Stimulated activated CD8-positive, alpha-beta memory T cell treated with anti-CD3 and anti-CD28 coated beads, Interleukin-7, amount 100 ng/mL, for 1 hour (primary cell): ENCODE measurements at places on chromosomes 2 and 18.
A peak's percentile ranks its signal among the peaks of the same experiment; 100 is the strongest.

- no peak for DNase-seq
Measured at GRCh38 chr2:80073134-80073561, 231.4 kb downstream of the LRRTM1 start.

- DNase-seq = no peak
Measured at GRCh38 chr2:170932166-170932565, 3.1 kb downstream of the GORASP2 start.

DNA sequence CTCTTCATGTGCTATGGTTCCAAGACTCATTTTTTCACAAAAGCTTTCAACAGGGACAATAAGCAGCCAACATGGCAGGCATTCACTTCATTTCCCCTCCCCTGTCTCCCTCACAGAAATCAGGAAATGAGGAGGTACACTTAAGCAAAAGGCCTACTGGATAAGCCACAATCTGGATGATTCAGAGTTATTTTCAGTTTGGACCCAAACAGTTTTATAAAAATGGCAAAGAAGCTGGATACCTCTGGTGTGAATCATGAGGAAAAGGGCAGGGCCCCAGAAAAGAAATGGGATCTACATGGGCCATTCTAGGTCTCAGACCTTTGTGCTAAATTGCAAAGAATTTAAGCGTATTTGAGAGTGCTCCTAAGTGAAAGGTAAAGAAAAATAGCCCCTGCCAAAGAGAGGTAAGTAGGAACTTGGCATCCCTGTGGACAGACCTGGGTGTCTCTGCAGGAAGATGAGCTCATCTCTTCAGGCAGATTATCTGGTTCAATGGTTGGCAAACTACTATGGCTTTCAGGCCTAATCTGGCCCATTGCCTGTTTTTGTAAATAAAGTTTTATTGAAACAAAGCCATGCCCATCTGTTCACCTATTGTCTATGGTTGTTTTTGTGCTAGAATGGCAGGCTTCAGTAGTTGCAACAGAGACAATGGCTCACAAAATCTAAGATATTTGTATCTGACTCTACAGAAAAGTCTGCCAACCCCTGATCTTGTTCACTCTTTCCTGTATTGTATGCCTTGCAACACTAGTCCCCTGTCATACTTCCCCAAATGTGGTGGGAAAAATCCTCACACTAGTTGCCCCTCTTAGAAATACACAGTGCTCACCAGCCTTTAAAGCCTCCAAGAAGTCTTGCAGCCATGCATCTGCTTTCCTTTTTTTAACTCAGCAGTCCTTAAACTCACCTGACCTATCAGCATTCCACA, 315.0 kb downstream of the ALK start:
- no peak for DNase-seq

DNA sequence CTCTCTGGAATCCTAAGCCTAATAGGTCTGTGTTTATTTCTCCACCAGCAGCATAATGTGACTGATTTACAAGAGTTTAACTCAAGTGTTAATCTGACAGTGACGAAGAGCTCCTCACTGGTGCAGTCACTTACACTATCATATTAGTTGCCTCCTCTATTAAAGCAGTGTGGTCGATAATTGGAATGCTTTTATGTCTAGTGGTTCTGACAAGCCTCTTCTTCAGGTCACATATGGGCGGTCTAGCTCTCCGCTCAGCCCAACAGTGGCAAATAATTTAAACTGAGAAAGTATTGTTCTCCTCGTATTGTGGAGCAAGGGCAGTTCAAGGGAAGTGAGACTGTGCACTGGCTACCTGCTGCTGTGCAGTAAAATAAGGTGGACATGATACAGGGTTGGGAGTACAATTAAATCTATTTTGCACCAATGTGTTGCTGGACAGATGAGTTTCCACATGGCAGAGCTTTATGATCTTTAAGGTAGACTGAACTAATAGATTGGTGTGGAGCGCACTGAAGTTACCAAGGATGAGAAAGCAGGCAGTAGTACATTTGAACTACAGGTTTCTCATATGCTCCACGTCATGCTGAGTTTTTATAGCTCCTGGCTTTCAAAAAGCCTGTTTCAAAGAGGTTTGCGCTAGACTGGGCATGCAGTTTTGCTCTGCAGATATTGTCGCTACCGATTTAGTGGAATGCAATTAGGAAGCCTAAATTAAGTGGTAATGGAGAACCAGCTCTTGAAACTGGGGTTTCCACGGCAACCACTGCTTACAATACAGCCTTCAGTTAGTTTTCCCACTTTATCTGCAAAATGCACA, 151.7 kb upstream of the POU3F3 start:
- no peak for DNase-seq

DNA sequence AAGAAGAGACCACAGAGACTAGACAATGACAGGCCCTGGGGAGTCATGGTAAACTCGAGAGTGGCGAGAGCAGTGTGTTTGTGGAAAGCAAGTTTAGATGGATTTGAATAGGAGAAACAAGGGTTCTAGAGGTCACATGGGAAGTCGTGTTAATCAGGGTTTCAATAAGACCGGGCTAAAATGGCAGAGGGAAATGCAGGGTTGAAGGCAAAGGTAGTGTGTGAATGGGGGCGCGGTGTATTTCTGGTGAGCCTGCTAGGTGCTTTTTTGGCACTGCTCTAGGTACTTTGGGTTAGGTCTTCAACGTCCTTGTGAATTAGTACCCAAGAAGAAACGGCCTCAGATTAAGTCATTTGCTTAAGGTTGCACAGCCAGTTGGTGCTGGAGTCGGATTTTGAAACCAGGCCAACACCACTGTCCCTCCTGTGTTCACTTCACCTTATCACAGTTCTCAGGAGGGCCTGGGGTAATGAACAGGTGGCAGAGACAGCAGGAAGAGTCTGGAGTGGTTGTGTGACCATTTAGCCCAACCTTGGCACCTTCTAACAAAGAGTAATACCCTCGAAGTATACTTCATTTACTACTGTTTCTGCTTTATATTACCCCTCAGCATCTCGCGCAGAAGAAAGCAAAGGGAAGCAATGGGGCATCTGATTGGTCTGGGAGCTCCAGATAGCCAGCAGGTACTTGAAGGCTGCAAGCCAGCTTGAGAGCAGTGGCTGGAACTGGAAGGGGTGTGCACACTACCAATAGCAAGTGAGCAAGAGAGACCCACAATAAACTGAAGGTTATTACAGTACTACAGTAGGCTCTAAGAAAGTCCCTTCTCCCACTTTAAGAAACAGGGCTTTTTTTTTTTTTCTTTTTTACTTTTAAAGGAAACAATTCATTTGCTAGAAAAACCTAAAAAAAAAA, 33.4 kb upstream of the GAREM2 start:
- no peak for DNase-seq

- no peak for DNase-seq
Measured at GRCh38 chr2:73260338-73260984, 23.8 kb downstream of the FBXO41 start.

GRCh38 chr18:71114550-71115210, 825.8 kb downstream of the SOCS6 start:
- no peak for DNase-seq

DNA sequence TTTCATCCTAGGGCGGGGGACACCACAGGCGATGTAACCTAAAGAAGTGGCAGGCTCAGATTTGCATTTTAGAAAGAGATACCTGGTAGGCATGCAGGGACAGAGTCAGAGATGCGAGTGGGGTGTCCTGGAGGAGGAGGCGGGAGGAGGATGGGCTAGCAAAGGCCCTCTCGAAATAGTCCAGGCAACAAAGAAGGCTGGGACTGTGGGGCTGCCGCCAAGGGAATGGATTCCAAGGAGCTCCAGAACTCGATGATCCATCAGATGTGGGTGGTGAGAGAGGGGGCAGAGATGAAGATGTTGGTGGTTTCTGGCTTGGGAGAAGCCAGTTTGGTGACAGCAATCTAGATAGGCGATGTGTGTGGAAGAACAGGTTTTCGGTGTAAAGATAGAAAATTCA, 12.5 kb upstream of the INPP5D start:
- no peak for DNase-seq

GRCh38 chr18:7333025-7333562, 102.2 kb downstream of the LRRC30 start:
- DNase-seq = no peak

GRCh38 chr18:11577271-11578112, 31.9 kb upstream of the SLC35G4 start:
- no peak for DNase-seq

GRCh38 chr2:203689426-203690116, 16.9 kb upstream of the CD28 start:
- DNase-seq = no peak

- no peak for DNase-seq
Measured at GRCh38 chr2:6692056-6692455, 173.7 kb downstream of the CMPK2 start.

GRCh38 chr2:112019569-112019982, 35.5 kb upstream of the TMEM87B start:
- no peak for DNase-seq

DNA sequence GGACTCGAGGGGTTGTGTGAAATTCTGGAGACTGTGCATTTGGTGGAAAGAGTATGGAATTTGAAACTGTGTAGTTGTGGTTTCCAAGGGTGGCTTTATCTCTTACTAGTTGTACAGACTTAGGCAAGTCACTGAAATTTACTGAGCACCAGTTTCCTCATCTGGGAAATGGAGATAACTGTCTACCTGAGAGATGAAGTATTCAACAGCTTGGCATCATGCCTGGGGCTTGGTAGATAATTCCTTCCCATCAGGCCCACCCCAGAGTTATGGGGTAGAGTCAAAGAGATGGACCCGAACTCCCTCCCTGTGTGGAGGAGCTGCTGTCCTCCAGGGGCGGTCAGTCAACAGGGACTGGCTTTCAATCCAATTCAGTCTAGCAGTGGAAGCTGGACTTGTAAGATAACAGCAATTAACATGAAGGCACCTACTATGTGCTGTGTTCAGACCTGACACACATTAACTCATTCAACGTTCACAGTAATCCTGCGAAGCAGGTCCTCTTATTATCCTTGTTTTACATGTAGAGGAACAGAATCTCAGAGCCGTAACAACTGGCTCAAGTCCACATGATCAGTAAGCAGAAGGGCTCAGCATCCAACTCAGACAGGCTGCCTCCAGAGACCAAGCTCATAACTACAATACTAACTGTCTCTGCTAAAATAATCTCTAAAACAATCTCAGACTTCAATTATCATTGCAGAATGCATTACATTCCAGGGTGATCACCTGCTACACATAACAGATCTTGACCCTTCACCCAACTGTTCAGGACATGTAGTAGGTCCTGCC, 432.1 kb downstream of the LPIN1 start:
- no peak for DNase-seq

DNA sequence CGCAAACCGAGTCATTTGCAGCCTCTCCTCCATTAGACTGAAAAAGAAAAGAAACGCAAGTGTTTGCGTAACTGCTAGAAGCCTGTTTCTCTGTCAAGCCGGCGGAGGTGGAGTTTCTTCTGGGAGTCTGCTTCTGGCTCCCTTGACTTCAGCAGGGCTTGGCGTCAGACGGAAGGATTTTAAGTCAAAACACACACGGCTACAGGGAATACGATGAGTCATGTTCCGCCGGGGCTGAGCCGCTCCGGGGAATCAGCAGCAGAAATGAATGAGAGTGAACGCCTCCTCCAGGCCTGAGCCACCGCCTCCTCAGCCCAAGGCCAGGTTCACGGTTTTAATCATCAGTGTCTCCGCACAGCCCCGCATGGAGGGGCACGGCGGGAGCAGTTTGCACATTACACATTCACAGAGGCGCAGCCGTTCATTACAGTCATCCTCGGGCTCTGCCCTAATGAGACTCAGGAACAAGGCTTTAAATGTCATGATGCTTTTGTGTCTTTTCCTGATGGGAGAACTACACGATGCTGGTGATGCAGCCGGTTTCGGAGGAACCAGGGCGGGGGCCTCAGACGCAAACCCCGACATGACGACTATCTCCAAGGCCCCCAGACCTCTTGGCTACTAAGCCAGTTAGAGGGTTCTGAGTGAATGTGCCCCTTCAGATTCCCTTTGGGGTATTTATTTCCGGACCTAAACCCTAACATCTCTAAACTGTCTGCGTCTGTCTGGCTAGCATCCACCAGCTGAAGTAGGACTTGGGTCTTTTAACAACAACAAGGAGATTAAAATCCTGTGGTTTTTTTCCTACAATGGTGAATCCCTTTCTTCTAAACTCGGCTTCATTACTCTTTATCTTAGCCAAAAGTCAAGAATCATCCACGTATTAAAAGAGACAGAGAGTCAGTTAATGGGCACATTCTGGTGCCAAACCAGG, 11.1 kb upstream of the SCG2 start:
- DNase-seq = no peak

- DNase-seq = no peak
Measured at GRCh38 chr2:5051300-5051699, 640.9 kb upstream of the SOX11 start.

- DNase-seq = no peak
Measured at GRCh38 chr2:1891971-1892486, 147.7 kb upstream of the PXDN start.

DNA sequence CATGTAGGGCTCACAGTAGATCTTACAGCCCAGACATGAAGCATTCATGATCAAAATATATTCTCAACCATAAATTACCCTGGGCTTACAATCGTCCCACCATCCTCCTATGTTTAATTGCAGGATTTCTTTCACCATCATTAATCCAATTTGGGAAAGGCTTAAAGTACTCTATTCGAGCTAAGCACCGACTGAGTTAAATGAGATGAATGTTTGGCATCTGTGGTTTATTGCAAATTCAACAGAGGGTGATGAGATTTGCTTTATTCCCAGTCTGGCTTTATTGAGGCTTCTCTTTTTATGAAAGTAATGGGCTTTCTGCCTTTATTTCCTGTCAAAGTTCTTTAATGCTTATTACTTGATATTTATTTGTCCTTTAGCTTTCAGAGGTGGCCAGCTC, 159.0 kb downstream of the METTL4 start:
- DNase-seq = no peak

GRCh38 chr2:46180189-46180588, 117.0 kb upstream of the EPAS1 start:
- DNase-seq = no peak

DNA sequence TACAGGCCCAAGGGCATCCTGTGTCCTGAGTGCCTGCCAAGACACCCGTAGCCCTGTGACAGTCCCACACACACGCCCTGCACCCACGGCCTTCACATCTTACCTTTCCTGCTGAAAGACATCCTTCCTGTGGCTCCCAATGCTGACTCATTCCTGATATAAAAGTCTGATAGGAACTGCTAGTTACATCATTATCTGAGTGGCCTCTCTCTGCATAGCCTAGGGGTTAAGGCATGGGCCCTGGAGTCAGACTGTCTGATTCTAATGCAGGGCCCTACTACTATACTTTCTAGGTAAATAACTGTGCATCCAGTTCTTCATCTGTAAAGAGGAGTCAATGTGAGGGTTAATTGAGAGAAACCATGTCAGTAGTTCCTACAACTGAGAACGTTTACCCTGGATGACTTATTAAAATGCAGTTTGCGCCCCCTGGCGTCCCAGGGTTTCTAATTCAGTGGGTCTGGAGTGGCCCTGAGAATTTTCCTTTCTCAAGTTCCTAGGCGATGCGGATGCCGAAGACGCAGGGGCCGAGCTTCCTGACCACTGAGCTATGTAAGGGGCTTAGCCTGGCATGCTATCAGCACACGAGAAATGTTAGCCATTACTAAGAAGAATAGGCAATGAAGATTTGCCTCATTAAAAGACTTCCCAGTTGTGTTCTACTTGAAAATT, 6.0 kb upstream of the GPR45 start:
- peak; percentile 11 for DNase-seq
